ENCODE measurements at places on chromosomes 1 and 21.

- DNase-seq, result no peak
These were observed 33.8 kb upstream of the TSPAN2 start for GRCh38 chr1:115123116-115123515.

DNA sequence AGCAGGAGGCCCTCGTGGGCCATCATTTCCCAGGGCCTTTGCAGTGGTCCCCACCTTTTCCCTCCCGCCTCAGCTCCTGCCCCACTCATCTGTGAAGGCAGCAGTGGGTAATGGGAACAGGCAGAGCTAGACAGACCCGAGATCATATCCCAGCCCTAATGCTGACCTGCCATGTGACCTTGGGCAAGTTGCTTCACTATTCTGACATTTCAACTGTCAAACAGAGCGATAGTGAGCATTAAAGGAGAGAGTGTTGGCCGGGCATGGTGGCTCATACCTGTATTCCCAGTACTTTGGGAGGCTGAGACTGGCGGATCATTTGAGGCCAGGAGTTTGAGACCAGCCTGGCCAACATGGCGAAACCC is 51.7 kb downstream of the RPS6KA1 start:
- no peak for DNase-seq

DNA sequence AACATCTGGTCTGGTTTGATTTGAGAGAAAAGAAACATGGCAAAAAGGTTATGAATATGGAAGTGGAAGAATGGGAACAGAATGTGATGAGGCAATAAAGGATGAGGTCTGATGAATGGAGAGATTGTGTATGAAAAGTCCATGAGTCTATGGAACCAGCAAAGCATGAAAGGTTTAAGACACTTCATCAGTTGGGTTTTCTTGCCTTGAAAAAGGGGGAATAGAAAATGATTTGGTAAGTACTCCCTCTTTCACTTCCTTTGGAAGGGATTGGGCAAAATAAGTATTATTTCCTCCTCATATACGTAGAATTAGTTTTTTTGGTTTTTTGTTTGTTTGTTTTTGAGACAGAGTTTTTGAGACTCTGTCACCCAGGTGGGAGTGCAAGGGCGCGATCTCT is 155.8 kb downstream of the TRIM33 start:
- no peak for DNase-seq

- DNase-seq, result no peak
These were observed 69.8 kb downstream of the KCNT2 start for GRCh38 chr1:196538473-196538872.

DNA sequence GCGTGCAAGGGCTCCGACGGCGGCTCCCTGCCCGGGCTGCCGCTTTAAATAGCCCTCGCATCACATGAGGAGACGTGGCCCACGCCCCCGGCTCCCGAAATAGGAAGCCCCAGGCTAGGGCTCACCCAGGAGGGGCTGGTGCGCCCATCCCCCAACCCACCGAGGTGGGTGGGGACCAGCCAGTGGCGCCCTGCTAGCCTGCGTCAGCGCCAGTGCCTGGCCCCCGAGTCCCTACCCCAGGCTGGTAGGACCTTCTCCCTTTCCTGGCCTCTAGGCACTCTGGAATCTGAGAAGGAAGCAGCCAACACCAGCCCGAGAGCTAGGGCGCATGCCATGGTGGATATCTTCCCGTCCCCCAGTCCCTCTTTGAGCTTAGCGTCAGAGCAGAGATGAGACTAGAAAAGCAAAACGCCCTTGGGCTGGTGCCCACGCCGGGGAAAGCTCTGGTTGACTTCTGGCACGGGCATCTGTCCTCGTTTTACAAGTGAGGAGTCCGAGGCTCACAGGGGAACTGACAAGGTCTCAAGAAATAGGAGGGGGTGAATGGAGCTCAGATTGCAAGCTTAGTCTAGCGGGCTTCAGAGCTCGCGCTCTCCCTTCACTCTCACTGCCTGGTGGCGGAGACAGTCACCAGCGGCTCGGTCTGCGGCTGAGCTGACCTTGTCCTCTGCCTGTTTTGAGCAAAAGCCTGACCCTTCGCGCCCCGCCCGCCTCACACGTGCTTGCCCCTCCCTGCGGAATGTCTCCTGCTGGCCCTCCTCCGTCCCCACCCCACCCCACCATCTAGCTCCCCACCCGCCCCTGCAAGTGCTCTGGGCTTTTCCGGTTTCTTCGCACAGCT is at the start of gene FABP3:
TSS of gene FABP3 (minus strand) at position 21 of the 841 bp plus-strand sequence. CDS start 62 bp downstream, outside the sequence.
- DNase-seq, result no peak

GRCh38 chr1:204571128-204571527 is 54.9 kb downstream of the MDM4 start:
- DNase-seq, result no peak

DNA sequence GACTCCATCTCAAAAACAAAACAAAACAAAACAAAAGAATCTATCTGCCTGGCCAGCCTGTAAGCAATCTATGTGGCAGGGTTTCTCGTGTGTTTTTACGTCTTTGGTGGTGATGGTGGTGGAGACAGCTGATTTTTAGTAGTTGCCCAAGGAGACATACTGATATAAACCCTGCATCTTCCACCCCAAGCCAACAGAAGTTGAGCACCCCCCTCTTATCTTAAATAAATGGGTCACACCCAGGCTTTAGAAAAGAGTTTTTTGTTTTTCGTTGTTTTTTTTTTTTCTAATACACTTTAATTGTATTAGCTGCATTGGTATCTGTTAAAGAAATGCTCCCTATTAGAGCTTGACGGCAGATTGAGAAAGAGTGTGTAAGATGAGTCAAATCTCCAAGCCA is 134.7 kb downstream of the GLUL start:
- no peak for DNase-seq

DNA sequence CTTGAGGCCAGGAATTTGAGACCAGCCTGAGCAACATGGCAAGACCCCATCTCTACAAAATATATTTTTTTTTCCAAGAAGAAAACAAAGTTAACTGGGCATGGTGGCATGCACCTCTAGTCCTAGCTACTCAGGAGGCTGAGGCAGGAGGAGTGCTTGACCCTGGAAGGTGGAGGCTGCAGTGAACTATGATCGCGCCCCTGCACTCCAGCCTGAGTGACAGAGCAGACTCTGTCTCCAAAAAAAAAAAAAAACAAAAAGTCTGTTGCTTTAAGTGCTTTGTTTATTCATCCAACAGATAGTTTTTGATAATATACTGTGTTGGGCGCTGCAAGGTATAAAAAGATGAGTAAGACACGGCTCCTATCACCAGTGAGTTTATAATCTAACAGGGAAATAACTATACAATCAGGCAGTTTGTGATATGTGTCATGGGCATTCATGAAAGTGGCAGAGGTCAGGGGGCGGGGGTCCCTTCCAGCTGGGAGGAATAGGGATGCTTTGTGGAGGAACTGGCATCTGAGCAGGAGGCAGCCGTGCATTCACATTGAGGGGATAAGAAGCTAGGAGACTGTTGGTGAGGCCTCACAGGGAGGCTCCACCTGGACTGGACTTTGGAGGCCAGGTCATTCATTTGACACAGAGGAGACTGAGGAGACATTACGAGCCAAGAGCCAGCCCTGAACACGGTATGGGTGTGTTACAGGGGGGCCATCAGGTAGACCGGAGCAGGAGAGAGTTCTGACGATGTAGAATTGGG is 67.3 kb upstream of the ERRFI1 start:
- no peak for DNase-seq

GRCh38 chr21:45506836-45507522 is 35.3 kb downstream of the SLC19A1 start:
- DNase-seq, result no peak

DNA sequence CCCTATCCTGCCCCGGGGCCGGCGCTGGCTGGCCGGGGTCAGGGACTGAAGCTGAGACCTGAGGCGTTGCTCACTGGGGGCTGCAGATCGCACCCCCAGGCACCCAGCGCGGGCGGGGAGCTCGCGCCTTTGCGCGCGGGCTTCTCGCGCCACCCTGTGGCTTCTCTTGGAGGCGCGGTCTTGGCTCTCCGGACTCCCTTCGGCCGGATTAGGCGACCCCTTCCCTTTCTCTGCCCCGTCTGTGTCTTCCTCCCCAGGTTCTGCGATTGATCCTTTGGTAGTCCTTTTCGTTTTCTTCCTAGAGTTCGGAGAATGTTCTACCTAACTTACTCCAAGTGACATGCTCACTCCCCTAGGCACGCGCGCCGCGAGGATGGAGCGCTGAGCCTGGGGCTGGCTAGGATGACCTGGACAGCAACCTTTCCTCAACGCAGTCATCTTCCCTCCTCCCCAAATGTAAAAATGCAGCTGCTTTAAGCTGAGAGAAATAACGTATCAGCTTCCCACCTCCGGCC is 495 bp upstream of the NTRK1 start:
- DNase-seq, result peak; percentile 30

DNA sequence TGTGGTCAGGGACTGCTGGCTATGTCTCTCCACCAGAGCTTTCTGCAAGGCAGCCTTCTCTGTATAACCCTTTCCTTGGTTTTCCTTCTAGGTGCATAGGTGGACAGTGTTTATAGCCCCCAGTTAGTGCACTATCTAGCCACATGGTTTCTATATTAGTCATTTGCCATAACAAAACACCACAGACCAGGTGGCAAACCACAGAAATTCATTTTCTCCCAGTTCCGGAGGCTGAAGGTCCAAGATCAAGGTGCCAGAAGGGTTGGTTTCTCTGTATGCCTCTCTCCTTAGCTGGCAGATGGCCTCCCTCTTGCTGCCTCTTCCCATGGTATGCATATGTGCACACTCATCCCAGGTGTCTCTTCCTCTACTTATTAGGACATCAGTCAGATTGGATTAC is 106.4 kb downstream of the KAZN start:
- no peak for DNase-seq

DNA sequence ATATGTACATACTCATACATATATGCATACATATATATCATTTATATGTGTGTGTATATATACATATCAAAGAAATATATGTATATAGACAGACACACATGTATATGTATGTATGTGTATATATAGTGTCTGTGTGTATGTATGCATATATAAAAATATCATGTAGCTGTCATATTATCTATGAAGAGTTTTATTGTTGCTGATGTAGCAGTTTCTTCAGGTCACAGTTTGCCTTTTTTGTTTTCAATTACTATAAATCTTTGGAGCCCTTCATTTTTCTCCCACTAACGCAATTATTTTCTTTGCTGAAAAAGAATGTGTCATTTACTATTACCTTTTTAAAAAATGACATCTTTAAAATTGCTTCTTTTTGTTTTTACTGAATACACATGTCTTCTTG is 904.5 kb downstream of the PLA2G4A start:
- DNase-seq, result no peak

DNA sequence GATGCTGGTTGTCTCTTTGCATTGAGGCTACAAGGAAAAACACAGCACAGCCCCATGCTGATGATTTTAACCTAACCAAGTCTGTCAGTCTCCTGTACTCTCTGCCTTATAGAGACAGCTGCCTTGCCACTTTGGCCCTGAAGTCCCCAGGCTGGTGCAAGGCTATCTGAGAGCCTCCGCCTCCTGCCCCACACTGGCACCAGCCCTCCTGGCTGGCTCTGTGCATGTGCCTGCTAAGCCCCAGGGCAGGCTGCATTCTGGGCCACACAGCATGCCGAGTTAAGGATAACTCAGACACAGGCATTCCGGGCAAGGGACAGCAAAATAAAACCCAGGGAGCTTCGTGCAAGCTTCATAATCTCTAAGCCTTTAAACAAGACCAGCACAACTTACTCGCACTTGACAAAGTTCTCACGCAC is 910 bp downstream of the RUNX1 start:
- no peak for DNase-seq

DNA sequence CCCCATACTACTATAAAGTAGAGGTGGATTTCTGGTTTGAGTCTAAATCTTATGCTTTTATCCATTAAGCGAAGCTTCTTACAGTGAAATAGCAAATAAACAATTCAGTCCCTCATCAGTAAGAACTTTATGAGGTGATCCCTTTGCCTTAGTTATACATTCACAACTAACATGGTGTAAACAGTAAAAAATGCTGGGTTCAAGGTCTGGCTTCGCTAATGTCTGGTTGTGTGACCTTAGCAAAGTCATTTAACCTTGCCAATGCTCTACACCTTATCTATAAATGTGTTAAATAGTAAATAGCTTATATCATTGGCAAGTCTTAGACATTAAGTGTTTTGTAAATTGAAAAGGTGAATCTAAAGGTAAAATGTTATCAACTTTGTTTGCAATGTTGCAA is 475.4 kb downstream of the LMO4 start:
- no peak for DNase-seq

- no peak for DNase-seq
These were observed 1279.8 kb upstream of the ADGRL2 start for GRCh38 chr1:80520949-80521348.

- no peak for DNase-seq
These were observed 423.9 kb upstream of the ADGRL4 start for GRCh38 chr1:79430437-79430836.

DNA sequence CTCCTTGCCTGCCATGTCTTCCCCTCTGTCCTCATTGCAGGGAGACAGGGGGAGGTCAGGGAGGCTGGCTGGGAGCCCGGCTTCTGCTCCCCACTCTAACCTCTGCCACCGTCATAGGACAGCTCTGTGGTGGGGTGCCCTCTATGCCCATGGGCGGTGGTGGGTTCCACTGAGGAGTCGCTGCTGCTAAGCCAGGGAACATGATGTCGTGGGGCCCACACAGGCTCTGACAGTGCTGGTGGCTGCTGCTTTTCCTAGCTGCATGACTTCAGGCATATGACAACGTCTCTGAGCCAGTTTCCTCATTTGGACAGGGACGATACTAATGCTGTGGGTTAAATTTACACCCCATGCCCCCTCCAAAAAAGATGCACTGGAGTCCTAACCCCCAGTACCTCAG is 14.7 kb downstream of the KCNA10 start:
- DNase-seq, result no peak

DNA sequence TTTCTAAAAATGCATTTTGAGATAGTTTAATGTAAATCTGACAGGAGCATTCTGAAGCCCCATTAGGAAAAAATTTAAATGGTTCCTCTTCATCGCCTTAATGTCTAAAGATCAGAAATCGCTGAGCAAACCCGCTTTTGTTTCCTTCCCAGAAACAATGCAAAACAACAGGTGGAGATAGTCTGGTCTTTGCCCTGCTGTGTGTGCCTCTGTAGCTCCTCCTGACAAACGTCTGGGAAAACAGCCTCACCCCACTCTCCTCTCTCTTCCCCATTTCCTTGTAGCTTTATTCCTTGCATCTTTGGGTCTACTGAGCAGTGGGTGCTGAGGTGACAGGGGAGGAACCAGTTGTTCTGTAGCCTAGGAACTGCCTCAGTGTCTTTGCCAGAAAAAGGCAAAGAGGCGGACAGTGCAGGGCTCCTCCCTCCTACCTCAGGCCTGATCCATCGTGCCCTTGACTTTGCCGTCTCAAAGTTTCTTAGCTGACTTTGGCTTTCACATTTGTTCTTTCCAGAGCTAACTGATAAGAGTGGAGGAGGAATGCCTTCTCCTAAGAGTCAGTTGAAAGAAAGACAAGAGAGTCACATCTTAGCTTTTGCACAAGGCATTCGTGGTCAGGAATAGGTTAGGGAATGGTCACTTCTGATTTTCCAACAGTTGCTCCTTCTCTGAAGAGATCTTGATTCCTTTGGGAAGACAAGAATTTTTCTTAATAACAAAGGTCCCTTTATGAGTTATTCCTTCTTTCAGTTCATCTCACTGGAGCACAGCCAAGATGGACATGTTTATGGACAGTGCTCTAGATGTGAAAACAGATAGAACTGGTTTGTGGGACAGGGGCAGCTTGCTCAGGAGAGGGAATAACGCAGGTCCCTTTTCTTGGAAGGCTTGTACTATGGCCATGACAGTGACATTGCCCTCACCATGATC is 24.9 kb downstream of the SYT11 start:
- DNase-seq, result no peak
